ENCODE measurements at places on chromosomes 4 and X. TPM values are rescaled to one million over a fixed set of nuclear protein-coding genes. Genes with fewer than 3 reads are reported as not detected.

GRCh38 chrX:50407976-50408375, 62.6 kb downstream of the DGKK start:
- H3K4me3 ChIP-seq = no peak overlapping the region
- no peaks in the 10 kb centered on the region for H3K4me1 ChIP-seq
- H3K27ac ChIP-seq = no peak overlapping the region
- no peaks in the 10 kb centered on the region for H3K27me3 ChIP-seq
- DNase-seq = no peak
- H3K36me3 ChIP-seq = no peaks in the 10 kb centered on the region

DNA sequence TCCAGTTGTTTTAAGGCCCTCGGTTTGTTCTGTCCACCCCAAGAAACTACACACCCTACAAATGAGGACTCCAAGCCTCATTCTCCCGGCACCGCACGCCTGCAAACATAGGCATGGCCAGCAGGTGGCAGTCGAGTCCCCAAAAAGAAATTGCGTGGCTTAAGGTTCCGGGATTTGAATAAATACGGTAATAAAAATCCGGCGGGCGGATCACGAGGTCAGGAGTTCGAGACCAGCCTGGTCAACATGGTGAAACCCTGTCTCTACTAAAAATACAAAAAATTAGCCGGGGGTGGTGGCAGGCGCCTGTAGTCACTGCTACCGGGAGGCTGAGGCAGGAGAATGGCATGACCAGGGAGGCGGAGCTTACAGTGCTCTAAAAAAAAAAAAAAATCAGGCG, 21.8 kb upstream of the CSF2RA start:
- peak; percentile 27 for DNase-seq
- H3K4me1 ChIP-seq = peaks cover 2% of the 10 kb centered on the region
- no peak overlapping the region for H3K27ac ChIP-seq
- no peak overlapping the region for H3K4me3 ChIP-seq
- H3K27me3 ChIP-seq = no peaks in the 10 kb centered on the region

GRCh38 chrX:123173833-123174232, 10.2 kb upstream of the GRIA3 start:
- no peak for DNase-seq
- H3K36me3 ChIP-seq = no peaks in the 10 kb centered on the region
- no peaks in the 10 kb centered on the region for H3K4me1 ChIP-seq
- H3K27me3 ChIP-seq = no peaks in the 10 kb centered on the region
- no peak overlapping the region for H3K27ac ChIP-seq

- no peak overlapping the region for H3K27ac ChIP-seq
- H3K4me1 ChIP-seq = peaks cover 8% of the 10 kb centered on the region
- no peaks in the 10 kb centered on the region for H3K27me3 ChIP-seq
- no peak for DNase-seq
- H3K36me3 ChIP-seq = no peaks in the 10 kb centered on the region
Observed at GRCh38 chrX:96430756-96431455, 253.7 kb upstream of the DIAPH2 start.

GRCh38 chrX:79400623-79401022, 33.5 kb upstream of the ITM2A start:
- H3K27ac ChIP-seq = no peak overlapping the region
- H3K36me3 ChIP-seq = peaks cover 2% of the 10 kb centered on the region
- no peak for DNase-seq
- H3K4me1 ChIP-seq = no peaks in the 10 kb centered on the region

DNA sequence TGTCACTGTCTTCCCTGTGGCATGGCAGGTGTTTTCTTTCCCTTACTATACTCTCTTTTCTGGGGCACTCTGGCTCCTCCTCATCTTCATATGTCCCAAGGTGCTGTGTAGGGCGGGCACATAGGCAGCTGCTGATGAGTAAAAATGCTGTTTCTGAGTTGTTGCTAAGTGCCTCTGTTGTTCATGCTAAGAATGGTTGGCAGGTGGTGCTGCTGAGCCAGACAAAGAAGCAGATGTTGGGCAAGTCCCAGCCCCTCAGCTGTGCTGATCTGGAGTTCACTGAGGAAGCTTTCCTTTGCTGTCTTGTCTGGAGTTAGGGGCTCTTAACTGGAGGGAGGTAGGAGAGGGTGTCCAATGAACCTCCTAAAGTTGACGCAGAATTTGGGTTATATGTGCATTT, 40.6 kb downstream of the HADH start:
- no peaks in the 10 kb centered on the region for H3K27me3 ChIP-seq
- DNase-seq = no peak
- H3K36me3 ChIP-seq = no peaks in the 10 kb centered on the region
- no peak overlapping the region for H3K4me3 ChIP-seq
- H3K27ac ChIP-seq = no peak overlapping the region

- H3K27ac ChIP-seq = no peak overlapping the region
- no peaks in the 10 kb centered on the region for H3K4me1 ChIP-seq
Observed at GRCh38 chr4:37023504-37023903, 221.0 kb upstream of the NWD2 start.

The NR0B1 gene
- total RNA-seq = 3.0 TPM

The ASMT gene
- not detected for total RNA-seq

The SH3RF1 gene
- 19.7 TPM for total RNA-seq

The CYTL1 gene
- 1.5 TPM for total RNA-seq

DNA sequence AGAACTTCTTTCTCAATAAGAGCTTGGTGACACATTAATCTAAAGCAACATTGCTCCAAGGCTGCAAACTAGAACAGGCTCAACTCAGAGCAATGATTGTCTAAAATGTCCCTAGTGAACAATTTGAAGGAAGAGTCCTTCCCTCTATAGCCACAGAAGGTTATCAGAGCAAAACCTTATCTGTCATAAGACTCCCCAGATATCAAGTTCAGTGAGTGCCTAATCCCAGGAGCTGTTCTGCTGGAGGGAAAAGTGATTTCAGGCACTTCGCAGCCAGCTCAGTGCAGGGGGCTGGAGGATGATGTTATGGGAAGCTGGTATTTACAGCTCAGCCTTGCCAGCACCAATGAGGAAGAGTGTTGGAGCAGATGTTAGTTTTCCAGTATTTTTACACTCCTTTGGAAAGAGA, 497.5 kb downstream of the INPP4B start:
- no peaks in the 10 kb centered on the region for H3K36me3 ChIP-seq
- no peak overlapping the region for H3K4me3 ChIP-seq
- no peak for DNase-seq
- H3K4me1 ChIP-seq = peaks cover 3% of the 10 kb centered on the region
- H3K27ac ChIP-seq = no peak overlapping the region

The PLK4 gene
- total RNA-seq = 4.4 TPM

DNA sequence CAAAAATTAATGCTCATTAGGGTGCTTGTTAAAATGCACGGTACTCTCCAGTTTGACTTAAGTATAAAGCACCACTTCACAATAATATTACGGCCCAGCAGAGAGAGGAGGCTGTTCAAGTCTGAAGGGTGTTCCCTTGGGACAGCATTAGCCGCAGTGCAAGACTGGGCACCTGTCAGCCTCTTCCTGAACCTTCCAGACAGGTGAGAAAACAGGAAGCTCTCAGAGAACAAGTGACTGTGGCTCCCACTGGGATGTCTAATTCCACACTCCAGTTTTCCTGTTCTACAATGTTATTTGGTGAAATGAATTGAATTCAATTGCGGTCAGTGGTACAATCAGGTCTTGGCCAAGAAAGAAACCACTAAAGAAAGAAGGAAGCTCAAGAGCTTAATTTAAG, 414.4 kb downstream of the SMARCA1 start:
- no peak overlapping the region for H3K4me3 ChIP-seq
- DNase-seq = no peak
- no peaks in the 10 kb centered on the region for H3K4me1 ChIP-seq
- H3K27ac ChIP-seq = no peak overlapping the region
- H3K36me3 ChIP-seq = no peaks in the 10 kb centered on the region

DNA sequence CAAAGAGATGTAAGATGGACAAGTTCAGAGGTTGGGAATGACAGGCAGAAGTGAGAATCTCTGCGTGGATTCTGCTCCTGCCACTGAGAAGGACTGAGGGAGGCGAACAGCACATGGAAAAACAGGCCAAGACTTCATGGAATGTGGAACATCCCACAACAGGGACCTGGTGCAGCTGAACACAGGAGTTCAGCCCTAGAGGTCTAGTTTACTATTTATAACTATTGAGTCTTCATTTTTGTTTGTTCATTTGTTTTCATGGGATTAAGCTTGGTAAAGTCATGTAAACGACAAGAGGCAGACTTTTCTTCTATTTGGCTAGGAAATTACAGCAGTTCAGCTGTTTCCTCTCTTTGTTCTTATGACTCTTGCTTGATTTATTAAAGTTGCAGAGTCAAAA, 234.5 kb downstream of the MAML3 start:
- DNase-seq = no peak
- no peaks in the 10 kb centered on the region for H3K36me3 ChIP-seq
- H3K27ac ChIP-seq = peak overlapping the region; percentile 23
- peaks cover 34% of the 10 kb centered on the region for H3K4me1 ChIP-seq

DNA sequence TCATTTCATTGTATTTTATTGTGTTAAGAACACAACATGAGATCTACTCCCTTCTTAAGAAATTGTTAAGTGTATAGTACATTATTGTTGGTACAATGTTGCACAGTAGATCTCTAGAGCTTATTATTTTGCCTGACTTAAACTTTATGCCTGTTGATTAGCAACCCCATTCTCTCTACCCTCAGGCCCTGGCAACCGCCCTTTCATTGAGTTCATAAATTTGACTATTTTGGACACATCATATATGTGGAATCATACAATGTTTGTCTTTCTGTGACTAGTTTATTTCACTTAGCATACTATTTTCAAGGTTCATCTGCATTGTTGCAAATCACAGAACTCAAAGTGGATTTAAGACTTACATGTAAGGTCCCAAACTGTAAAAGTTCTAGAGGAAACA, 222.1 kb downstream of the IL15 start:
- no peak overlapping the region for H3K4me3 ChIP-seq
- H3K4me1 ChIP-seq = no peaks in the 10 kb centered on the region
- DNase-seq = no peak
- no peaks in the 10 kb centered on the region for H3K27me3 ChIP-seq

The TCEAL4 gene
- 462 TPM for total RNA-seq

DNA sequence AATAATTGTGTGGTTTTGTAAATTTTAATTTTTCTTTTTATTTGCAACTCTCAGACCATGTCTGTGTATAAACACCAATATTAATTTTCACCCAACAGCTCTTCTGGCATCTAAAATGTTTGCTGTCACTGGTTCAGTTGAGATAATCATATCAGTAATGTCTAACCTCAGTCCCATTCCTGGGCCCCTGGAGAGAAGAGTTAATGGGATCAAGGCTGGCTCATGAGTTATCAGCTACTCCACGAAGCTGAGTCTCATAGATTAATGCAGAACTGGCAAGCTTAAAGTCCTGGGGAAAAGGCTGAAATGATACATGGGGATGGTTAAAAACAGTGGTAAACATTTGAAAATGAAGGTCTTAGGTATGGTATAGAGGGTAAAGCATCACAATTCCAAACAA, 28.4 kb upstream of the TSPAN5 start:
- H3K27me3 ChIP-seq = no peaks in the 10 kb centered on the region
- no peaks in the 10 kb centered on the region for H3K4me1 ChIP-seq
- H3K36me3 ChIP-seq = no peaks in the 10 kb centered on the region
- H3K27ac ChIP-seq = no peak overlapping the region
- H3K4me3 ChIP-seq = no peak overlapping the region

DNA sequence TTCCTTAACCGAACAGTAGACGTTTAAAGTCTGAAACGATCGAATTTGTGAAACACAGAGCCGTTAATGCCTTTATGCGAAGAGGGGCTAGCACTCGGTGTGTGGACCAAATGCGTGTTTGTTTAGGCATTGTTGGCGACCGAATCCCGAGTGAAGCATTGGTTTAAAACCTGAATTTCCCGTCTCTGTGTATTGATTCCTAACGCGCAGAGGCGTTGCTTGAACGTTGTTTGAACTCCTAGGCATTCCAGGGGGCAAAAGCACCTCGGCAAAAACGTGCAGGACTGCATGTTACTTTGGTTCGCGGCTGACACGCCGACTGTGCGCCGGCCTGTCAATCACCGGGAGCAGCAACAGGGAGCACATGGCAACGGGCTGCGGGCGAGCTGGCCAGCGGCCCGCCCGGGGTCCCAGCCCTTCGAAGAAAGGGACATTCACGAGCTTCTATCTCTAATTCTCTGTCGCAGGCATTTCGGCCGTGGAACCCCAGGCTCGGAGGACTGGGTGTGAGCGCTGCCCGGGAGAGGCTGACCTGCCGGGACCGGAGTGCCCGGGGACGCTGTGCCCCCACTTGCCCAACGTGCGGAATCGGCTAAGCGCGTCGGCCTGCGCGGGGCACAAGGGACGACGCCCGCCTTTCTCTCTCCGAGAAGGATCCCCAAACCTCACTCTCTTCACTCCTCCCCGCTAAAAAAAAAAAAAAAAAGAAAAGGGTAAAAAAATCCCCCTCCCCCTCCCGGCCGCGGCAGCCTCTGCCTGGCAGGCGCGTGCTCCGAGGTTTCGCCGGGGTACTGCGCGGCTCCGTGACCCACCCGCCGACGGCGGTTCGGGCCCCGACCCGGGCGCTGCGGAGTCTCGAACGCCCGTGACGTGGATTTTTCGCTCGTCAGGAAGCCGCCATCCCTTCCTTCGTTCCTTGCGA, 810 bp downstream of the SPRY1 start:
- H3K27me3 ChIP-seq = no peaks in the 10 kb centered on the region
- peak overlapping the region; percentile 62 for H3K4me3 ChIP-seq
- H3K27ac ChIP-seq = peak overlapping the region; percentile 59
- peak; percentile 54 for DNase-seq

The SLC7A11 gene
- 0.05 TPM for total RNA-seq

DNA sequence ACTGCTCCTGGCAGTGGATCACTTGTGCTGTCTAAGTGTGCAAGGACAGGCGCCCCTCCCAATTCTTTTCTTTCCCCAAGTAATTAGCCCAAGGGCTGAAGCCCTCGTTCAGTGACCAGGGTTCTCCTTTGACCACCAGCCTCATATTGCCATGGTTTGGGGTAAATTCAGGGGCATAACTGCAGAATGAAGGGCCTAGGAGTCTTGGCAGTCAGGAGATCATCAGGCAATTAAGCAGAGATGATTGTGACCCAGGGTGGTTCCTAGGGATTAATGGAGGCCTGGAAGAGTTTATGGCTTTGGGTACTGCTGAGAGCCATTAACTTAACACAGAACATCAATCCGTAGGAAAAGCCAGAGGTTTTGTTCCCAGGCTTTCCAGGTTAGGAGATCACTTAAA, 170.7 kb downstream of the PTTG2 start:
- no peak overlapping the region for H3K4me3 ChIP-seq
- H3K27me3 ChIP-seq = no peaks in the 10 kb centered on the region
- peaks cover 13% of the 10 kb centered on the region for H3K4me1 ChIP-seq
- peak overlapping the region; percentile 82 for H3K27ac ChIP-seq
- H3K36me3 ChIP-seq = no peaks in the 10 kb centered on the region
- DNase-seq = no peak

The FAT4 gene
- total RNA-seq = 8.6 TPM

- DNase-seq = no peak
- no peaks in the 10 kb centered on the region for H3K27me3 ChIP-seq
- H3K4me3 ChIP-seq = no peak overlapping the region
- no peak overlapping the region for H3K27ac ChIP-seq
- peaks cover 15% of the 10 kb centered on the region for H3K4me1 ChIP-seq
Observed at GRCh38 chr4:98498774-98499173, 159.6 kb downstream of the TSPAN5 start.

GRCh38 chr4:80229590-80229989, 32.3 kb downstream of the PRDM8 start:
- no peaks in the 10 kb centered on the region for H3K36me3 ChIP-seq
- H3K4me3 ChIP-seq = no peak overlapping the region
- H3K27me3 ChIP-seq = no peaks in the 10 kb centered on the region
- H3K27ac ChIP-seq = no peak overlapping the region

The DOK7 gene
- 1.9 TPM for total RNA-seq

GRCh38 chr4:116122124-116122523, 963.3 kb downstream of the TRAM1L1 start:
- DNase-seq = no peak
- H3K4me3 ChIP-seq = no peak overlapping the region
- H3K27me3 ChIP-seq = no peaks in the 10 kb centered on the region
- no peaks in the 10 kb centered on the region for H3K4me1 ChIP-seq
- H3K36me3 ChIP-seq = no peaks in the 10 kb centered on the region
